Keratinocyte (primary cell): ENCODE measurements at places on chromosomes 4 and X.

- no peak for DNase-seq
Measured at GRCh38 chr4:86825511-86825910, 23.7 kb downstream of the SLC10A6 start.

- DNase-seq, result no peak
Measured at GRCh38 chrX:109475174-109475891, 6.6 kb downstream of the GUCY2F start.

DNA sequence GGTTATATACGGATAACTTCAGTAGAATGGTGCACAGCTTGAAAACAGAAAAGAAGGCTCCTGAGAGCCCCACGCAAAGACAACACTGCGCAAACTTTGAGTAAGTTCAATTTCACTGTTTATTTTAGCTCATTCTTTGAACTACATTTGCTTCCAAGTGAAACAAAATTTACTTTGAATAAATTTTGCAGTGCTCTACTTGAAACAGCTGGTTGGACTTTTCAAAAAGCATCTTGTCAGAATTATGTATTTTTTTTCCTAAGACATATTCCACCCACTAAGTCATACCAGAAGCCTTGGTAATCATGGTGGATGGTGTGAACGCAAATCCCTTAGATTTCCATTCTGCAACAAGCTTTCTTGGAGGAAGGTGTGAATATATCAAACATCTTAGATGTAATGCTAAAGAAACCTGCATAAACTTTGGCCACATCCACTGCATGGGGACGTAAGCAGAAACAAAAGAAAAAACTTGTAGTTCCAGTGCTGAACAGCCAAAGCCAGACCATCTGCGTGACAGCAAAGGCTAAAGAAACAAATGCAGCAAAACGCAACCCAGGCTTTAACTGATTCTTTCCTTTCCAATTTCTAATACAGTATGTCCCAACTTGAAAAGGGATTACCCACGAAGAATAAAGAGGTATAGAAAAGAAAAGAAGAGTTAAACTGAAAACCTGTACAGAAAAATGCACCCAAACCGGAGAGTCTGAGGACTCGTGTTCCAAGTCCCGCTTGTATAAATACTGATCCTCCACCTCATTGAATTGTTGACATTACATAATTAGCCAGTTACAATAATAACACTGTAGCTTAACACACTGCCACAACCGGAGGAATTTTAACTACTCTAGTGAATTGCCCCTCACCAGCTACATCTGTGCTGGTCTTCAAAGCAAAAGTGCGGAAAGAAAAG is 90.9 kb downstream of the SH3RF1 start:
- DNase-seq, result no peak

DNA sequence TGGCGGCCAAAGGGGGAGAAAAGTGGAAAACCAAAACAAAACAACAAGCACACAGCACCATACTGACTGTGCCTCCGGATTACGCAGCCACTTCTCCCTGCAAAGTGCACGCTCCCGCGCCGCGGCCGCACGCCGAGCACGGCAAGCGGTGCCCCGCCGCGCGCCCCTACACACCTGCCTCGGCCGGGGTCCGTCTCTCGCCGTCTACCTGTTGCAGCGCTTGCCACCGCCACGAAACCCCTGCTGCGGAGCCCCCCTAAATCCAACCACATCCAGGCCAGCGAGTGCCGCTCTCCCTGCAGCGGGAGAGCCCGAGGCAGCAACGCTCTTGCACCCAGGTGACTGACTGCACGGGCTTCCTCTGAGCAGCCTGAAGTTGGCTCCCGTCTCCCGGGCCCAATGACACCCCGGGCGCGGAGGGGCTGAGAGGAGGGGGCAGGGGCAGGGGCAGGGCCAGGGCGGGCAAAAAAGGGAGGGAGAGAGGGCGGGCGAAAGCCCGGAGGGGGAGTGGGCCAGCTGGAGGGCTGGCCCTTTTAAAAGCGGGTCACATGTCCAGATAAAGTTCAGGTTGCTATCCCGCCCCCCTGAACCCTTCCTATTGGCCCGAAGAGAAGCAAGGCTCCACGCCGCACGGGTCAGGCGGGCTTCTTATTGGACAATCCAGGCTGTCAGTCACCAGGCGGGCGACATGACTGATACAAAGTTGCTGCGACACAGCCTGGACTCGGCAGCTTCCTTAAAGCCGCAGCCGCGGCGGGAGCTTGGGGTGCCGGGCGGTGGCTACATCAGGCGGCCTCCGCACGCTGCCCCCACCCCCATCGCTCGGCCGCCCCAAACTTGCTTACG is at the start of gene NR3C2:
Gene NR3C2, minus strand, starts transcription at position 429 of the 846 bp plus-strand sequence.
- peak; percentile 77 for DNase-seq

GRCh38 chr4:181475781-181476507 is 767.3 kb upstream of the TENM3 start:
- DNase-seq, result no peak
